ENCODE measurements at places on chromosomes 3 and 15.
A peak's percentile ranks its signal among the peaks of the same experiment; 100 is the strongest.

DNA sequence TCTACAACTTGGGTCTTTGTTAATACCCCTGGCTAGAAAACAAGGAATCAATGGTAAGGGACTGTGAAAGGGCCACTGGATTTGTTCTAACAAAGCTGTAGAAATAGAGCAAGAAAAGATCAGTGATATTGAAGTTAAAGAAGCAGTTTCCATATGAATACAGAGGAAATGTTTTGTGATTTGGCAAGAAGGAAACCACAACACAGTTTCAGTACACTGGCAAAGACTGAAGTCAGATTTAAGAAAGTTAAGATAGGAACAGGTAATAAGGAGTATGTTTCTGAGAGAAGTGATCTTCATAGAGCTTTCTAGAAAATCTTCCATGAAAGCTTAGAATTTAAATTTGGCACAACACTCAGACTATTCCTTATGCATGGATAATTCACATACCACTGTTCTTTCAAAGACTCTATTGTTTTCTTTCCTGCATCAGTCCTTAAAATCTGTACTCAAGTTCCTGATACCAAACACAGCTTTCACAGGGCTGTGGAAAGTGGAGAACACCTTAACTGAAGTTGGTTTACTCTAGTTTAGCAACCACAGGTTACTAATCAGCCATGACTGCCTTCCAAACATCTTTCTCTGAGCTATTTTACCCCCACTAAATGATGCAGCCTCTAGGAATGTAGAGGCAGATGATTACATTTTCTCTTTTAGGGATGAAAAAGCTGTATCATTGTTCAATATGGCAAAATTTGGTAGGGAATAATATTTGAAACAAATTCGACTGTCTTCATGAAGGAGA, 32.4 kb upstream of the ALCAM start:
- H3K4me1 ChIP-seq, result no peaks in the 10 kb centered on the region
- no peak for DNase-seq
- H3K27me3 ChIP-seq, result no peaks in the 10 kb centered on the region
- no peak overlapping the region for H3K4me3 ChIP-seq
- H3K36me3 ChIP-seq, result no peaks in the 10 kb centered on the region
- no peak overlapping the region for H3K27ac ChIP-seq

GRCh38 chr3:128488991-128489673, 3.9 kb downstream of the GATA2 start:
- no peaks in the 10 kb centered on the region for H3K36me3 ChIP-seq
- peak overlapping the region; percentile 59 for H3K4me3 ChIP-seq
- peak overlapping the region; percentile 79 for H3K27ac ChIP-seq
- peaks cover 100% of the 10 kb centered on the region for H3K27me3 ChIP-seq
- DNase-seq, result peak; percentile 72

DNA sequence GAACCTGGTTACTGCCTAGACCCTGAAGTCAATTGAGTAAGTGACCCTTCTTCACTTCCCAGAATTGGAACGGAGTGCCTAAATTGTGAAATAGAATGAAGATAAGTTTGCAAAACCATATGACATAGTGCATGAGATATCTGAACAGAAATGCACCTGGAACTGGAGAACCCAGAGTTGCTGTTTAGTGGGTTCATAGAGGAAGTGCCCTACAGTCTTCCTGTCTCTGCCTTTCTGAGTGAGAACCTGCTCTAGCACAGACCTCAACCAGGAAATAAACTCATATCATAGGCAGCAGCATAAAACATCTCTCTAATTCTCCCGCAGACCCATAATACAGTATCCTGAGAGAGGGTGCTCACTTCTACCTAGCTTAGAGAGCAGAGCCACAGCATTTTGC, 82.9 kb downstream of the EOMES start:
- H3K4me1 ChIP-seq, result peaks cover 12% of the 10 kb centered on the region
- no peak for DNase-seq
- no peak overlapping the region for H3K27ac ChIP-seq
- H3K4me3 ChIP-seq, result no peak overlapping the region

DNA sequence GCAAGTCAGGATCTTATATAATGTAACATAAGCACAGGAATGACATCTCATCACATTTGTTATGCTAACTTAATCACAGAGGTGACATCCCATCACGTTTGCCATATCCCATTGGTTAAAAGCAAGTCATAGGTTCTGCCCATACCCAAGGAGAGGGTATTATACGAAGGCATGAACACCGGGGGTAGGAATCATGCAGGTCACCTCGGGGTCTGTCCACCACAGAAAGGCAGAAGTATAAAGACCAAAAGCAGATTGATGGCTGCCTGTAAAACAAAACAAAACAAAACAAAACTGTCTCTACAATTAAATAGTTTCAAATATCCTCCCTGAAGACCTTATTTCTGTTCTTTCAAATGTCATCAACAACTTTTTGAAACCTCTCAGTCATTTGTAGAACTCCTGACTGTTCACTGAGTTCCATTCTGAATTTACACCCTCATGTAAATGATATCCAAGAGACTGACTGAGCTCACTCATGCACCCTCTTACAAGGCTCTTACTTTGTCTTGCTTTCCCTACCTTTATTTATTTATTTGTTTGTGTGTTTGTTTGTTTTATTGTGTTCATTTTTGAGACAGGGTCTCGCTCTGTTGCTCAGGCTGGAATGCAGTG, 22.7 kb upstream of the ZNF639 start:
- no peak overlapping the region for H3K4me3 ChIP-seq
- H3K27me3 ChIP-seq, result no peaks in the 10 kb centered on the region
- no peaks in the 10 kb centered on the region for H3K4me1 ChIP-seq
- no peaks in the 10 kb centered on the region for H3K36me3 ChIP-seq
- no peak for DNase-seq
- H3K27ac ChIP-seq, result no peak overlapping the region

- H3K27ac ChIP-seq, result no peak overlapping the region
- no peaks in the 10 kb centered on the region for H3K4me1 ChIP-seq
Measured at GRCh38 chr3:19046440-19046839, 101.9 kb upstream of the KCNH8 start.

DNA sequence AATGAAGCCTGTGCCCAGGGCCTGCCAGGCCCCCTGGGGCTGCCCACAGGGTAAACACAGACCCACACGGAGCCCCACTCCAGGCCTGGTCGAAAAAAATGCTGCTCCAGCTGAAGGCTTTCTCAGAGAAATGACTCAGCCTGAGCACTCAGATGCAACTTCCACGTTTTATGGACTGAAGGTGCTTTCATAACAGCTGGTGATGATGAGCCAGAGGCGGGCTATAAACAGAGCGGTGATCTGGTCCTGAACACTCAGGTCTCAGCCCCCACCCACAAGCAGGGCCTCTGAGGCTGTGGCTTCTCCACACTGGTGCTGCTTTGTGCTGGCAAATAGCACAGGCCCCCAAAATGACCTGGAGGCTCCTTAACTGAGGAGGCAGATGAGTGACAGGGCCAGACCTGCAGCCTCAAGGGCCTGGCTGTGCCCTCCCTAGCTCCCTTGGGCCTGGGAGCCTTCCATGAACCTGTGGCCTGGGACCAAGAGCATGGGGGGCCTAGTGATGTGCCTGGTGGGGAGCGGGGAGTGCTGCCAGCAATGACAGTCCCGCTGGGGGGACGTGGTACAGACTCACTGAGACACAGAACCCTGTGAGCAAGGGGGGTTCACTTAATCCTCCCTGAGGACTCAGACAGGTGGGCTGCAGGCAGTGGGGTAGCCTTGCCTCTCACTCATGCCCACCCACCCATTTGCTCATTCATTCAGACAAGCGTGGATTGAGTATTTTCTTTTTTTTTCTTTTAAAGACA, 23.0 kb upstream of the FURIN start:
- no peaks in the 10 kb centered on the region for H3K4me1 ChIP-seq
- no peaks in the 10 kb centered on the region for H3K27me3 ChIP-seq
- no peak overlapping the region for H3K4me3 ChIP-seq
- H3K27ac ChIP-seq, result peak overlapping the region; percentile 90
- H3K36me3 ChIP-seq, result no peaks in the 10 kb centered on the region
- no peak for DNase-seq

- no peak overlapping the region for H3K27ac ChIP-seq
- H3K4me1 ChIP-seq, result peaks cover 12% of the 10 kb centered on the region
- no peaks in the 10 kb centered on the region for H3K36me3 ChIP-seq
- H3K27me3 ChIP-seq, result peaks cover 28% of the 10 kb centered on the region
- H3K4me3 ChIP-seq, result no peak overlapping the region
Measured at GRCh38 chr3:49868862-49869466, 742 bp downstream of the CAMKV start.

DNA sequence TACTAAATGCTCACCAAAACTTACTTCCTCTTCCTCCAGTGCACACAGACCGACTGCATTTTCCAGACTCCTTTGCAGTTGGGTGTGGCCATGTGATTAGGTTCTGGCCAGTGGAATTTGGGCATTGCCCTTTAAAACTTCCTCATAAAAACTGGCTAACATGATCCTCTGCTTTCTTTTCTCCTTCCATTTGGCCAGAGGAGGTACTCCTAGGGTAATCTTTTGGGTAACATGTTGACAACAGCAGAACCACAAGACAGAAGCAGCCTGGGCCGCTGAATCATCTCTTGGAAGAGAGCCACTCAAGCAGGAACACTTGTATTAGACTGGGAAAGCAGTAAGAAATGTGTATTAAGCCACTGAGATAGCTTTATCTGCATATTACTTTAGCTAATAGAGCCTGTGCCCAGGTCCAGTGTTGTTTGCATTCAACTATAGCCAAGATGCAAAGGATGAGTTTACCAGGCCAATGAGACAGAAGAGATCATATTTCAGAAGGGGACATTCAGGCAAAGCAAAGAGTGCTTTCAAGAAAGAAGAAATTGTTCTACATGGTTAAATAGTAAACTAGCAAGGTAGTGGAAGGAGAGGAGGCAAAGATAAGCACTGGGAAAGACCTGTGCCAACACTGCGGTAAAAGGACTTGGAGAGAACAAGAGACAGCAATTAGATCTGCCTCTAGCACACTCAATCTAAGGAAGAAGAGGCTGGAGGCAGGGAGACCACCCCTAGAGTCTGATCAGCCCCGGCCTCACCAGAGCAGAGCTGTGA, 79.8 kb downstream of the PLCH1 start:
- peaks cover 8% of the 10 kb centered on the region for H3K4me1 ChIP-seq
- H3K36me3 ChIP-seq, result no peaks in the 10 kb centered on the region
- DNase-seq, result no peak

DNA sequence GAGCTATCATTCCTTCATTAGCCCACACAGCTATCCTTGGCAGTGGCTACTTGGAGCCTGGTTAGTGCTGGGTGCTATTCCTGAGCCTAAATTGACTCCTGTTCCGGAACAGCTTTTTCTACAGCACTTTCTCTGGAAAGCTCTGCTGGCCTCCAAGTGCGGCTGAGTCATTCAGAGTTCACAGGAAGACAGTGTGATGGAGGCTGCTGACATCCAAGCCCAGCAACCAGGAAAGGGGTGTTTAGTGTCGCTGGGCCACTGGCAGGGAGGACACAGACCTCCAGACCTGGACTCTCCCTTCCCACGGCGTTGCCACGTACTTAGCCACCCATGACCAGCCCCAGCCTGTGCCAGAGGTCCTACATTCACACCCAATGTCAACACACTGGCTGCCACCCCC, 28.7 kb downstream of the CACNA2D2 start:
- no peak overlapping the region for H3K27ac ChIP-seq
- H3K27me3 ChIP-seq, result no peaks in the 10 kb centered on the region
- DNase-seq, result no peak
- H3K4me3 ChIP-seq, result no peak overlapping the region
- no peaks in the 10 kb centered on the region for H3K4me1 ChIP-seq

- no peak overlapping the region for H3K27ac ChIP-seq
- DNase-seq, result no peak
- H3K4me3 ChIP-seq, result no peak overlapping the region
- no peaks in the 10 kb centered on the region for H3K27me3 ChIP-seq
Measured at GRCh38 chr15:80121546-80121945, 31.3 kb upstream of the FAH start.

GRCh38 chr15:63348392-63348791, 33.3 kb downstream of the CA12 start:
- no peak for DNase-seq
- peaks cover 3% of the 10 kb centered on the region for H3K4me1 ChIP-seq
- no peak overlapping the region for H3K4me3 ChIP-seq
- H3K27me3 ChIP-seq, result no peaks in the 10 kb centered on the region
- peak overlapping the region; percentile 13 for H3K27ac ChIP-seq

GRCh38 chr15:72907733-72908132, 124.2 kb upstream of the ADPGK start:
- H3K4me3 ChIP-seq, result no peak overlapping the region
- H3K36me3 ChIP-seq, result no peaks in the 10 kb centered on the region
- H3K4me1 ChIP-seq, result no peaks in the 10 kb centered on the region
- H3K27ac ChIP-seq, result no peak overlapping the region
- H3K27me3 ChIP-seq, result no peaks in the 10 kb centered on the region
- DNase-seq, result peak; percentile 58

- no peaks in the 10 kb centered on the region for H3K36me3 ChIP-seq
- no peaks in the 10 kb centered on the region for H3K27me3 ChIP-seq
Measured at GRCh38 chr3:115922681-115923347, 299.5 kb downstream of the GAP43 start.

- H3K4me3 ChIP-seq, result no peak overlapping the region
- no peaks in the 10 kb centered on the region for H3K36me3 ChIP-seq
- no peaks in the 10 kb centered on the region for H3K27me3 ChIP-seq
- DNase-seq, result peak; percentile 46
Measured at GRCh38 chr15:82122746-82123400, 77.1 kb upstream of the MEX3B start.

DNA sequence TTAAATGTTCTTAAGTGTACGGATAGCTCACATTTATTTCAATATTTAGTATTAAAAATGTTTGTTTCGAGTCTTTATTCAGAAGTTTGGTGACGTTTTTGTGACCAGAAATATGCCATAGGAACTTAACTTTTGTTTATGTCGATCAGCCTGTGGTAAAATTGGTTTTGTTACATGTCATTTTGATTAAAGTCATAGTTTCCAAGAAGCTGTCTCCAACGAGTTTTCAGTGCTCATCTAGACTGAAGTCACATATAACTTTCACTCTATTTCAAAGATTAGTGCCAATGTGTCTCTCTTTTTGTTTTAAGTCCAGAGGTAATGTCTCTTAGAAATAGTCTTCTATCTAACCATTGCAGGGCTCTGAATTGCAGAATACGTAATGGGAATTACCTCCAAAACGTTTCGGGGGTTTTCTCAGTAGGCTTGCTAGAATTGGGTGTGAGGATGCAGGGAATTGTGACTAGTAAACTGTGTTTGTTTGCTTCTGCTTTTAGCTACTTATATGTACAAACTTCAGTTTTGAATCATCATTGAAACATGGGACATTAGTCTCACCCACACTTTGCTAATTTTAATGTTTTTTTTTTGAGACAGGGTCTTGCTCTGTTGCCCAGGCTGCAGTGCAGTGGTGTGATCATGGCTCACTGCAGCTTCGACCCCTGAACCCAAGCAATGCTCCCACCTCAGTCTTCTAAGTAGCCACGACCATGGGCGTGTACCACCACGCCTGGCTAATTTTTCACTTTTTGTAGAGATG, 3.0 kb downstream of the BUB1B start:
- DNase-seq, result no peak
- H3K4me1 ChIP-seq, result peaks cover 25% of the 10 kb centered on the region
- H3K27ac ChIP-seq, result no peak overlapping the region

GRCh38 chr3:8657804-8658305, 13.3 kb upstream of the SSUH2 start:
- H3K4me3 ChIP-seq, result no peak overlapping the region
- H3K36me3 ChIP-seq, result no peaks in the 10 kb centered on the region
- H3K27me3 ChIP-seq, result no peaks in the 10 kb centered on the region
- peaks cover 12% of the 10 kb centered on the region for H3K4me1 ChIP-seq
- DNase-seq, result no peak
- peak overlapping the region; percentile 75 for H3K27ac ChIP-seq
